ENCODE measurements at places on chromosomes 2 and 18.

DNA sequence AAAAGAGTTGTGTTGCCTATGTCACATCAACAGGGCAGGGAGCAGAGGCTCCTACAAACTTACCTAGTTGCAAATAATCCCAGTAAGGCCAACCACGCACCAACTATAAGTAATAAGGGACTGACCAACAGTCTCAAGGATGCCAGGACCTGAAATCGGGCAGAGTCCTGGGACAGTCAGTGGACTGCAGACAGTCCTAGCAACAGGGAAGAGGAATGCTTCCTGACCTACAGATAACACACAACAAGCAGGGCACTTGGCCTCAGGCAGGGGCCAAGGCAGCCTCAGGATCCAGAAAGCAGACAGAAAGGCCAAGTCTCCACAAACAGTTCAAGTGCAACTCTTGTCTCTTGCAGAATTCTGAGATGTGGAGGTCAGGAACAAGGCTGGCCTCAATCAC, 56.2 kb downstream of the GALNT14 start:
- DNase-seq, result no peak

DNA sequence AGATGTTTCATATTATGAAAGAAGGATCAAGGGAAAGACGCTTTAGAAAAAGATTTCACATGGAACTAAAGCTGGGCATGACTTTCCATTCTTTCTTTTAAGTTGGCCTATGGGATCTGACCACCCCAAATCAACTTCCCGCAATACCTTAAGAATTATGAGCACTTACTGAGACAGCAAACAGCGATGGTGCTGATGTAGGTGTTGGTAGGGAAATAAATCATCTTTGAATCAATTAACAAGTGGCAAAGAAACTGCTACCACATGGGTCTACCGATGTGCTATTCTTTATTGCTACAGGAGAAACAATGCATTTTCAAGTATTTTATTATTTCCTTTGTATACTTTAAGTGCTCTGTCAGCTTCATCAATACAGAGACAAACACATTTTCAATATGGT, 239.6 kb downstream of the PIEZO2 start:
- DNase-seq, result no peak

- DNase-seq, result no peak
Measured at GRCh38 chr2:162929571-162929970, 91.0 kb upstream of the KCNH7 start.

- DNase-seq, result no peak
Measured at GRCh38 chr18:77147418-77147852, 14.9 kb upstream of the MBP start.

GRCh38 chr2:69305712-69306392, 81.2 kb downstream of the GFPT1 start:
- no peak for DNase-seq

DNA sequence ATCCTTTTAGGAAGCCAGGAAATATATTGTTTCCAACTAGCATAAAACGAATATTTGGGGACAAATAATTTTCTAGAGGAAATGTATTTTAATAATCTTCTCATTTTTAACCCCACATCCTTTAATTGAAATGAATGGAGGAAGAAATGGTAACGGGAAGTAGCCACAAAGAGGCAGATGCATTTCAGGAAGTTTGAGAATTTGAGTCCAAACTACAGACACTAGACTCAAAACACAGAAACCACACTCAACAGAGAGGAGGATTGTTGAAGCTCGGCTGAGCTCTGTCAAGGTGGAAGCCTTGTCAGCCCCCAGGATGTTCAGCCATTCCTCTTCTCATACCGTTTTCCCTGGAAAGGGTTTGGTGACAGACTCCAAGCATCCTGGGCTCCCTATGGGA, 288.5 kb downstream of the NAPG start:
- no peak for DNase-seq

DNA sequence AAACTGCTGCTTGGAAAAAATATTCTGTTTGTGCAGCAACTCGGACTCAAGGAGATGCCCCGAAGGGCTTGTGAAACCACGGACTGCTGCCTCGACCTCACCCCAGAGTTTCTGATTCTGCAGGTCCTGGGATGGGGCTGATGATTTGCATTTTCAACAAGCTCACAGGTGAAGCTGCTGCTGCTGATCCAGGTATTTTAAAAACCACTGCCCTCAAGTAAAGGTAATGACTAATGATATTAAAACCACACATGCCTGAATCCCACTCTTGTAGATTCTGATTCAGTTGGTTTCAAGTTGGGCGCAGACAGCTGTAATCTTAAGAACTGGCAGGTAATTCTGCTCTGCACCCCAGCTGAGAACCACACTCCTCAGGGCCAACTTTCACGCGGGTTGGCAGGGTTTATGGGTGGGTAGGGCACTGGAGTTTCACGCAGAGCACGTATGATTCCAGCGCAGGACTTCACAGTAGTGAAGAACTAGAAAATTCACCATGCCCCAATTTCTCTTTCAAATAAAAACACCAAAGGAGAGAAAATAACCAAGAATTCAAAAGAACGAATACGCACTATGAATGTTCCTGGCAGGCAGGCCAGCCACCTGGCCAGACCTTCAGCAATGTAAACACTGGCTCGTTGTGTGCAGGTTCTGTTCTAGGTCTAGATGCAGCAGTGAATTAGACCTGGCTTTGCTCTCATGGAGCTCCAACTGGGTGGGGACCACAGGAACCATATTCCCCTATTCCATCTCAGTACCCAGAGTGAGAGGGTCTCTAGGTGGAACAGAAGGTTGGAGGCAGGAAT, 74.6 kb upstream of the ZFP36L2 start:
- DNase-seq, result no peak

DNA sequence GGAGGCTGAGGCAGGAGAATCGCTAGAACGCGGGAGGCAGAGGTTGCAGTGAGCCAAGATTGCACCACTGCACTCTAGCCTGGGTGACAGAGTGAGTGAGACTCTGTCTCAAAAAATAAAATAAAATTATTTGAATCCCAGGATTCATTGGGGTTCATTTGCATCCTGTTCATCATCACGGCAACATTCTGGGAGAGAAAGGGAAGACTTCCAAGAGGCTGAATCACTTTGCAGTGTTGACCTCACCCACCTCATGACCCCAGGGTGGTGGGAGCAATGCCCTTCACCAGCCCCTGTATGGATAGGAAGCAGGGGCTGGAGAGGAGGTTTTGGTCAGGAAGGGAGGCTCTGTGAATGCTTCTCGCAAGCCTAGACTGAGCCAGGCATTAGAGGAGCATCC, 195.6 kb downstream of the CTIF start:
- no peak for DNase-seq

- DNase-seq, result no peak
Measured at GRCh38 chr18:35463050-35463449, 34.7 kb downstream of the INO80C start.

GRCh38 chr2:177419274-177419673, 26.7 kb downstream of the AGPS start:
- DNase-seq, result no peak

- DNase-seq, result peak; percentile 57
Measured at GRCh38 chr18:30280861-30281470, 761.6 kb downstream of the DSC3 start.

GRCh38 chr2:211930331-211930730, 608.3 kb downstream of the ERBB4 start:
- no peak for DNase-seq

DNA sequence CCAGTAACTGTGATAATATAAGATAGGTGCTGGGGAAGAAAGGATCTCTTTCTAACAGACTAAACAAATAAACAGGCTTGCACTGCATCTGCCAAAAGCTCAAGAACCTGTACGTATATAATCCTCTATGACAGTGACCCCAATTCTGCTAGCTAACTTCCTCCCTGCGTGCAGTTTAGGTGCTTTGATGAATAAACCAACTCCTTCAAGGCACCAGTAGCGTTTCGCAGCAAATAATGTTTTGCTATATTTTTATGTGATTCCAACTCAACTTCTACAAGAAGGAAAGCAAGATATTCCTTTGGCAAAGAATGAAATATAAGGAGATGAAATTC, 135.5 kb upstream of the CHAC2 start:
- no peak for DNase-seq

DNA sequence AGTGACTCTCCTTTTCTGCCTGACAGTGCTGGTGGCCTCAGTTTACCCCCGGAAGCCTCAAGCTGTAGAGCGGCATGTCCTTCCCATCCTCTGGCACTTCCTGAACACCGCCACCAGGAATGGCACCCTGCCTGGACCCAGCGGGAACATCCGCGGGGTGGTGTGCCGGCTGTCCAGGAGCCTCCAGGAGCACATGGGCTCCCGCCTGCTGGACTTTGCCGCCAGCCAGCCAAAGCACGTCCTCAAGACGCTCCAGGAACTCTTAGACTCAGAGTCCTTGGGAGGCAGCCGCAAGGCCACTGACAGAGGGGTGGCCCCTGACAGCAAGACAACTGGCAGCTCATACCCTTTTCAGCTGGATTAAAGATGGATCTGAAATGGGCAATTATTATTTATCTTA, 22.6 kb downstream of the PCARE start:
- no peak for DNase-seq

DNA sequence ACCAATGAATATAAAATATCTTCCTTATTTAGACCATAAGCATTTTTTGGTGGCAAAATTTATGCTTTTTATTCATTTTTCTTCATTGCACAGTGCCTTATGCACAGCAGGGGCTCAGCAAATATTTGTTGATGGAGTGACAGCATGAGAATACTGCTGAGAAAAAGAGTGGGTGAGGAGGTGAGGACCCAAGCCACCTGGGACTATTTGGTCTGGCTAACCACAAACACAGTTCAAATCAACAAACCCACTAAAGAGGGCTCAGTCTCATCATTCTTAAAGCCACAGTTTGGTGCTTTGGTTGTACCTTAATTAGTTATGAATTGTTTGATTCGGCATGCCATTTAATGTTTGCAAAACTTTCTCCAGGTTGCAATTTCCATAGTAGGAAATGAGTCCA, 183.5 kb upstream of the ZNF521 start:
- DNase-seq, result no peak

- no peak for DNase-seq
Measured at GRCh38 chr2:163673522-163673921, 62.3 kb downstream of the FIGN start.

Data from skin of body (tissue), 3 donors.